Myometrial cell (primary cell): ENCODE measurements at places on chromosomes 3 and 15. TPM values are rescaled to one million over a fixed set of nuclear protein-coding genes. Genes with fewer than 3 reads are reported as not detected.

CCR1 gene
- under 0.01 and 0.29 TPM in 2 replicates for total RNA-seq

FBXW12 gene
- not detected in 2 replicates for total RNA-seq

GOLGA8J gene
- total RNA-seq: not detected in 2 replicates

MESP1 gene
- total RNA-seq: 0.18 TPM in 1 of 2 replicates, not detected in the other

TUSC2 gene
- 15.0 and 29.4 TPM in 2 replicates for total RNA-seq

SPSB4 gene
- not detected in 2 replicates for total RNA-seq

ABCC5 gene
- 7.3 and 9.2 TPM in 2 replicates for total RNA-seq

AGTR1 gene
- not detected in 2 replicates for total RNA-seq

P2RY13 gene
- not detected in 2 replicates for total RNA-seq
